ENCODE measurements at places on chromosomes 6 and 20.

- DNase-seq: no peak
Measured at GRCh38 chr6:154479771-154480639, 30.5 kb downstream of the CNKSR3 start.

DNA sequence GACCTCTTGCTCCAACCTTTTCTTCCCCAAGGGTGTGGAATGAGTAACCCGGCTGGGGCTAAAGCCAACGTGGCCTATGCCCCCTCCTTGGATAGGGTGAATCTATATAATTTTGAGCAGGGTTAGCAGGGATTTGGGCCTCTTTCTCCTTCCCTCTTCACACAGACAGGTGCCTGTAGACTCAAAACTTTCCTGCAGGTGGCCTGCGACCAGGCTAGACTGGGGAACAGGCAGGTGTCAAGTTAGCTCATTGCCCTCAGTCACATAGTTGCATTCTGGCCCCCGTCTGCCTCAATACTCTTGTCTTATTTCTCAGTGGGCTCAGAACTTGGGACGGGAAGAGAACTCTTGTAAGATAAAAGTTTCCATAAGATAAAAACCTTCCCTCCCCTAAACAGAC is 243.0 kb downstream of the ATXN1 start:
- no peak for DNase-seq

GRCh38 chr6:15547400-15547799 is 115.4 kb downstream of the DTNBP1 start:
- DNase-seq: no peak

GRCh38 chr6:164533045-164533362 is 776.4 kb downstream of the C6orf118 start:
- no peak for DNase-seq

GRCh38 chr6:53279293-53279692 is 69.5 kb downstream of the ELOVL5 start:
- no peak for DNase-seq

GRCh38 chr20:60584221-60584620 is 626.0 kb downstream of the CDH26 start:
- DNase-seq: no peak

DNA sequence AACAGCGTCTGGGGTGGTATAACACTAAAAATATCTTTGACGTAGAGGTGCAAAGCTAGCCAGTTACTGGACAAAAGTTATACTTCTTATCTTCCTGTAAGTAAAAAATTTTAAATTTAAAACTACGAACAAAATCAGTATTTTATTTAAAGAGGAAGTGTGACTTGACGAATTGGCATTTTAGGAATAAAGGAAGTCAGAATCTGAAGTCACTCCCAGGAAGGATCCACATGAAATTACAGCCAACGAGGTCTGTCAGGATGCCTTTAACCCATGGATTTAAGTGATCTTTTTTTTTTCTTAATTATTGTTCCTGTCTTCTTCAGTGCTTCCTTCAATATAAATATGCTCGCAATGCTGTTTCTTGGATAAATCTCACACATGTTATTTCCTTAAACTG is 27.2 kb upstream of the SNX9 start:
- DNase-seq: no peak

GRCh38 chr6:46628976-46629375 is 23.6 kb downstream of the CYP39A1 start:
- DNase-seq: no peak

- no peak for DNase-seq
Measured at GRCh38 chr6:14016935-14017625, 92.3 kb downstream of the RNF182 start.

GRCh38 chr6:49453221-49453620 is 9.8 kb downstream of the MMUT start:
- DNase-seq: no peak

- DNase-seq: no peak
Measured at GRCh38 chr6:137761072-137761471, 106.0 kb upstream of the TNFAIP3 start.

GRCh38 chr6:85416049-85416448 is 33.8 kb upstream of the NT5E start:
- no peak for DNase-seq

- no peak for DNase-seq
Measured at GRCh38 chr20:823574-823902, 10.0 kb upstream of the FAM110A start.

DNA sequence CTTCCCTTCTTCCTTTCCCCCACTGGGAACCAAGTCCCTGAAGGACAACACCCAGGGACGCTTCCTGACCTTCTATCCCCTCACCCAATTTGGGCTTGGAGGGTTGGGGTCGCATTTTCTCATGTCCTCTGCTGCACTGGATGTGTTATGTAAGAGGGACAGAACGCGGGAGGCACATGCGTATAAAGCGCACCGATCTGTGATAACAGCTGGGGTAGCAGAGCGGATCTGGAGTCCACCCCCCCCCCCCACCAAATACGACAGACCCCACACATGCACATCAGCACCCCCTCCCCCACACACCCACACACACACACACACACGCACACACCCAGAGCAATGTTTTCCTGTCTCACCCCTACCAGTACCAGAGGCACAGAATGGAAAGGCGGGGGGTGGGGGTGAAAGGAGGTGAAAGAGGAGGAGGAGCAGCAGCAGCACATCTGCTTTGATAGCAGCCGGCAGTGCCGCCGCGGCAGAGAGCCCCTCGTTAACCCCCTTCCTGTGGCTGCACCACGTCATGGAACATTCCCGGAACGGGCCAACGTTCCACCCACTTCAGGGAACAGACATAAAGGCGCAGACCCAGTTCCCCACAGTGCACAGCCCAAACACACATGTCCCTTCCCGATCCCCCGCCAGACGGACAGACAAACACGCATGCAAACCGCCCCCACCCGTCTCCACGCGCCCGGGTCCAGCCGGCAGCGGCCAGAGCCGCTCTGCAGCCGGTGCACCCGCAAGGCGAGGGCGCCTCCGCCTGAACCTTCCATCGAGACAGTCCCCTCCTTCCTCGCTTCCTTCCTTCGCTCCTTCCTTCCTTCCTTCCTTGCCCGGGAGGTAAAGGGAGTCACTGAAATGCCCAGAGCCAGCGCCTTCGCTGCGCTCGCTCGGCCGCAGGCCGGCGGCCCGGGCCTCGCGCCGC is 590 bp downstream of the HIVEP2 start:
- DNase-seq: peak; percentile 91

DNA sequence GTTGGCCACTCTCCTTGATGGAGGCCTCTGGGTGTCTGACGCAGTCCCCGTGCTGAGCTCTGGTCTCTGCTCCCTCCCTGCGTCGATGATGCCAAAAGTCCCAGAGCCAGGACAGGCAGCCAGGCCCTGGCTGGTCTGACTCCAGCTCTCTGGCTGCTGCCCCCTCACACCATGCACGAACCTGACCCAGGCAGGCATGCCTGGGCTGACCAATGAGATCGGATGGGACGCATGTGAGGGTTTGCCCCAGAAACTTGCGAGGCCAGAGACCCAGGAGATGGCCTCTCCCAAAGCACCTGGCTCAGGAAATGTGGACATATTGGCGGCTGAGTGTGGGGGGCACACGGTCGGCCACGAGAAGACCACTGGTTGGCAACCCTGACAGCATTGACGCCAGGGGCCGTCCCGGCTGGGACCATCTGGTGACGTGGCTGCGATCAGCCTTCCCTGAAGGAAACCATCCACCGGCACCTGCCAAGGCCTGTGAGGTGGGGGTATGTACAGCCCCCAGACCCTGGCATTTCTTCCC is 51.2 kb upstream of the FRMD1 start:
- no peak for DNase-seq

DNA sequence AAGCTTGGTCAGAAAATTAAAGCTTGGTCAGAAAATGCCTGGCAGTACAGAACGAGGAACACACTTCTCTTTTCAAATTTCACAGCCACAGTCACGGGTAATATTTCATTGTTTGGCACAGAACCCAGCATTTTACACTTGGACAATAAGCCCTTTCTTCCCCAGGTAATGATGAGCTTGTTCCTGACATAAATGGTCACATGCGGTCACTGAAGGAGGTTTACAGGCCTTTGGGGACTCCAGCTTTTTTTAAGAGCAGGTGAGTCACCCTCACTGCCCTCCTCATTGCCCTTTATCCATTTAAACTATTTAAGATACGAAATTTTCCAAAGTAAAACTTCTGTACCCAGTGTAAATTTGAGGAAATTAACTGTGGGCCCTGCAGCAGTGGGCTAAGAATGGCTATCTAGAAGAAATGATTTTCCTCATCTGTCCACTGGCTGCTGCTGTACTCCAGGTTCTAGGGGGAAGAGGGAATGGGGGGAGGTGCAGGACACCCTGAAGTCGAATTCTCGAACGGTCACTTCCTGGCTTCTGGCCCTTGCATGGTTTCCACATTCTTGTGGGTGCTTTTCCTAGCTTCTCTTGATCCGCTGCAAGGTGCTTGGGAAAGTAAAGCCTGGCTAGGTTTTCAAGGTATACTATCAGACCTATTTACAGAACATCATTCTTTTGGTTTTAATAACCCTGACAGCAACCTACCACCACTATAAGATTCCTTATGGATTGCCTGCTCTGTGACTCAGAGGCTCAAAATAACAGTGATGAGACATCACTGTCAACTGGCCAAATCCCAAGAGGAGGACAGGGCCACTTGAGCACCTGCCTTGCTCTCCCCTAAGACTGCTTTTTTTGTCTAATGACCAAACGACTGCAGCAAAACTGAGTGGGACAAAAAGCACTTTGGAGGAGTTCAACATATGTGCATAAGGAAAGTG is 75.8 kb downstream of the PREP start:
- DNase-seq: no peak

DNA sequence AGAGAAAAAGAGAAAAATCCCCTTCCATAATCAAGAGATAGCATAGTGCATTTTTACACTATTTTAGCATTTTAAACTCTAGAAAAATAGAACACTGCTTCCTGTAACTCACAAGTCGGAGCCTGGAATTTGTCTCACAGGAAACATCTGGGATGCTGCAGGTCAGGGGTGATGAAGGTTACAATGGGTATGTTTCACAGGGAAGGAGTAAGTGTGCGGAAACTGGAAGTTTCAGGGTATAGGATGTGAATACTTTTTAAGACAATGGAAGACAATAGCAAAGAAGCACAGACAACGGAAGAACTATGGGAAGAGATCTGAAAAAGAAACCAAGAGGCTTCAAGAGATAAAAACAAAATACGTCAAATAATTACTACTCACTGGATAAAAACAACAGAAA is 361.0 kb upstream of the MARCKS start:
- DNase-seq: no peak

GRCh38 chr6:52929321-52930164 is 20.0 kb upstream of the GSTA3 start:
- DNase-seq: no peak

DNA sequence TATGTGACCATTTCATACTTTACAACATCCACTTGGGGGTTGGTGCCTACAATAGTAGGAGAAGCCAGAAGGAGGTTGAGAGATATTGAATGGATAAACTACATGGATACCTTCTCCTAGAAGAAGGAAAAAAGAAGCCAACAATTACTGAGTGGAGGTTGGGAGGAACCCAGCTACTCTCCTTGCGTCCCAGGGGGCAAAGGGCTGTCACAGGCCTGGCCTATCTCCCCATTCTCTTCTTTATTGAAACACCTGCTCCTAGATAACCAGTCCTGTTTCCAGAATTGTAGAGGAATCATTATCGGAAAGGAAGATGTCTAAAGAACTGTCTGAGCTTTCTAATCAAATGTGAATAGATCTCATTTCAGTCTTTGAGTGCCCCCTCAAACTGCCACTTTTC is 115.1 kb downstream of the MAP7 start:
- DNase-seq: no peak

GRCh38 chr6:129731428-129731827 is 21.5 kb upstream of the ARHGAP18 start:
- DNase-seq: no peak

DNA sequence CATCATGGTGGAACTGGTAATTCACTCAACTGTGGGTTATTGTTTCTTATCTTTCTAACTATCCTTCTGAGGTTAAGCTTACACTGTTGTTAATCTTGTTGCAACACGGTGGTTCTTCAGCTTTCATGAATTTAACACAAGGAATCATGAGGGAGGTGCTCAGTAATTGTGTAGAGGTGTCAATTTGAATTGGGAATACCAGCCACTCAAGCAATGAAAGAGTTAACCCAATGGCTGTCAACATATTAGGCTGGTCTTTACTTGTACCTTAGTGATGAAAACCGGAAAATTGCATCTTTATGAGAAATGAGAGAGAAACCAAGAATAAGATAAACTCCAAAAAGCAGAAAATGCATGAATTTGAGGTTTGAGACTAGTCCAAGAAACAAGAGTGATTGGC is 95.7 kb downstream of the HS3ST5 start:
- no peak for DNase-seq

DNA sequence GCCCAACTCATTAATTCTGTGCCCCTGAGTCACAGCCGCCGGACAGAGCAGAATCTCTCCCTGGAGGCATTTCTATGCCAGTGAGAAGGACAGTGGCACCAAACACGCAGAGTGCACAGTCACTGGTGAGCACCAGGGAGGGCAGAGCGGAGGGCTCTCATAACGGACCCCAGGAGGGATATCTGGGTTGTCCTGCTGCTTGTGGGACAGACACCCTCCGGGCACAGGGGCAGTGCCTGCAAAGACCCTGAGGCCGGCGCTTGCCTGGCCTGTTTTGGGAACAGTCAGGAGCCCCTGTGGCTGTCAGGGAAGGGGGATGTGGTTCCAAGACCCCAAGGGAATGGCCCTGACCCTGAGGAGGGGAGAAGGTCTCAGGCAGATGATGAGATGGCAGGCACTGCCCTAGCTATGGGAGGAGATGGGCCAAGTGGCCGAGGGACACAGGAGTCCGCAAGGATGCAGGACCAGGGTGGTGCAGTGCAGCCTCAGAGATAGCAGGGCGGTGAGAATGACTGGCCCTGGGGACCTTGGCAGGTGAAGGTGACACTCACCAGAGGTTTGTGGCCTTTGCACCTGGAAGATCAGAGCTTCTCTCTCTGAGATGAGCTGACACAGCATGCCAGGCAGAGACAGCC is 270.8 kb downstream of the SMOC2 start:
- no peak for DNase-seq

DNA sequence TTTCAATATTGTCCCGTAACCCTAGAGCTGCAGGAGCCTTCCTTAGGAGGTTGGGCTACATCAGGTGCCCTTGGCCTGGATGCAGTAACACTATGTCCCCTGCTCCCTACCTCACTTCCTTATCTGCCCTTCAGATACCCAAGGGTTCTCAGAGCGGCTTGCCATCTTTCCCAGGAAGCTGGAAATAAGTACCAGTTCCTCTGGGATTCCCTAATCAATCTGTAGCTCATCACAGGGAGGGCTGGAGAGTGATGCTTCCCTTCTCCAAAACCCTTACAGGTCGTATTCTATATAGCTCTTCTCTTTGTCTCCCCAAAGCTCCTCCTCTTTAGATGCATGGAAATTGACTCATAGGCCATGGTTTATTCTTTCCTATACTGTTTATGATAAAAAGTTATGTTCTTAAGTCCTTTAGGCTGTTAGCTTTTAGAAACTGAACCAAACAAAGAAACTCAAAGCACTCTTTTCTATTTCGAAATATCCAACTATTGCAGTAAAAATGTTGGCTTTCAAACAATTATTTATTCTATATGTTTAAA is 4.2 kb downstream of the MYCT1 start:
- DNase-seq: no peak

DNA sequence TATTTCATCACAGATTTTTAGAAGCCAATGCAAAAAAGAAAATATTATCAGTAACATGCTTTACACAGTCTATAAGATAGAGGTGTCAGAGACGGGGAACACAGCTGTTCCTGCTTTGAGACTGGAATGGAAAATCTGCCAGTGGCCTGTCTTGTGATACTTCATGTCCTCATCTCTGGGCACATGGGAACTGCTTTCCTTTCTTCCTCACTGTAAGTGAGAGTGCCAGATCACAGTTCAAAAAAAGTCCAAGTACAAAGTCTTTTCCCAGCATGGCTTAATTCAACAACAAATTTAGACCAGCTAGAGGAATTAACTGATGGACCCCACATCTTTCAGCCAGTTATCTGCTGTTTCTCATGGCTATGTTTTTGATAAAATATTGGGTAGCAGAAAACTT is 490.4 kb downstream of the CDKAL1 start:
- DNase-seq: no peak

Data from NK-92 treated with Interleukin-12 subunit alpha and Interleukin-12 subunit beta, amount 100 ng/mL, for 24 hours (cell line).